SJCRH30 (cell line): ENCODE measurements at places on chromosomes 6 and 20. TPM values are rescaled to one million over a fixed set of nuclear protein-coding genes. Genes with fewer than 3 reads are reported as not detected.

DNA sequence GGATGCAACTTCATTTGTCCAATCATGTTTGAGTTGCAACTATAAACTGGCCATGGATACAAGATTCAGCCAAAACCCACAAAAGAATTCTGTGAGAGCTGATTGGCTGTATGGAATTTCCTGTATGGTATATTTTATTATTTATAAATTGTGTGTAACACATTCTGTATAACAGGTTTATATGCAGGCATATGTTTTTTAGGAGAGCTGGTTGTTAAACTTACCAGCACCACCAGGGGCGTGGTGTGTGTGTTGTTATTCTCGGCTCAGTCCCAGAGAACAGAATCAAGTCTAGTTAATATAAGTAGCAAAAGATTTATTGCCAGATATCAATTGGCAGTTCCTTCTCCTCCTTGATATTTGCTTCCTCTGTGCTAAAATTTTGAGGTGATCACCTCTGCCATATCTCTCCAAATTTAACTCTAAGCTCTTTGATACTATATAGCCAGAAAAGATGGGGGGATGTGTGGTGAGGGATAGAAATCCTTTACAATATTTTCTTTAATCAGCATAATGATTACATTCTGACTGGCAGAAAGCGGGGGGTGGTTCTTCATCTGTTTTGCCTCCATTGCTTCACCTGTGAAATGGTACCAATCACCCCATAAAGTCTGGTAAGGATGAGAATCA is 22.9 kb downstream of the CNBD2 start:
- no peak overlapping the region for H3K4me3 ChIP-seq
- peak; percentile 40 for DNase-seq
- no peak overlapping the region for H3K27ac ChIP-seq

DNA sequence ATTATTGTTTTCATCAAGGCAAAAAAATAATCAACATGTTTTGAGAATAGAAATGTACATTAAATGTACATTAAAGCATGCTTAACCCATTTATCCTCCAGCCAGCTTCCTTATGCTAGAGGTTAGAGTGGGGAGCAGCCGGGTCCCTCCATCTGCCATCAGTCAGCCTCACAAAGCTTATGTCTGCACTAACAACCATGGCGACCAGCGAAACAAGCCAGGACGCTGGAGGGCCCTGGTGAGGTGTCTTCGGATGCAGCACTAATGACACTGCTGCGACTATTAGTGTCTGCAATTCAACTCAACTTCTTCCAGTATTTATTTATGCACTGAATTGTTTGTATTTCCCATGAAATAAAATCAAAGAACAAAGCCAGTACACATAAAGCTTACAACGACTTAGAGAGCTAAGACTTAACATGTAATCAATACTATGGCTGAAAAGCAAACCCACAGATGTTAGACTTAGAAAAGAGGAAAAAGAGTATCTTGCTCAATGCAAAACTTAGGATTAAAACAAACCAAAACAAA is 6.8 kb downstream of the CLDN20 start:
- no peak overlapping the region for H3K4me3 ChIP-seq
- H3K36me3 ChIP-seq, result no peaks in the 10 kb centered on the region; the same call in 1 of the 2 replicates
- peaks cover 31% of the 10 kb centered on the region for H3K4me1 ChIP-seq
- no peaks in the 10 kb centered on the region for H3K27me3 ChIP-seq

GRCh38 chr6:111750753-111751673 is 122.2 kb downstream of the FYN start:
- no peaks in the 10 kb centered on the region for H3K27me3 ChIP-seq
- no peak overlapping the region for H3K4me3 ChIP-seq
- no peak overlapping the region for H3K27ac ChIP-seq
- no peaks in the 10 kb centered on the region for H3K4me1 ChIP-seq
- no peaks in the 10 kb centered on the region for H3K36me3 ChIP-seq

Gene EGFL8
- total RNA-seq, result 6.4 and 8.8 TPM in 2 replicates

DNA sequence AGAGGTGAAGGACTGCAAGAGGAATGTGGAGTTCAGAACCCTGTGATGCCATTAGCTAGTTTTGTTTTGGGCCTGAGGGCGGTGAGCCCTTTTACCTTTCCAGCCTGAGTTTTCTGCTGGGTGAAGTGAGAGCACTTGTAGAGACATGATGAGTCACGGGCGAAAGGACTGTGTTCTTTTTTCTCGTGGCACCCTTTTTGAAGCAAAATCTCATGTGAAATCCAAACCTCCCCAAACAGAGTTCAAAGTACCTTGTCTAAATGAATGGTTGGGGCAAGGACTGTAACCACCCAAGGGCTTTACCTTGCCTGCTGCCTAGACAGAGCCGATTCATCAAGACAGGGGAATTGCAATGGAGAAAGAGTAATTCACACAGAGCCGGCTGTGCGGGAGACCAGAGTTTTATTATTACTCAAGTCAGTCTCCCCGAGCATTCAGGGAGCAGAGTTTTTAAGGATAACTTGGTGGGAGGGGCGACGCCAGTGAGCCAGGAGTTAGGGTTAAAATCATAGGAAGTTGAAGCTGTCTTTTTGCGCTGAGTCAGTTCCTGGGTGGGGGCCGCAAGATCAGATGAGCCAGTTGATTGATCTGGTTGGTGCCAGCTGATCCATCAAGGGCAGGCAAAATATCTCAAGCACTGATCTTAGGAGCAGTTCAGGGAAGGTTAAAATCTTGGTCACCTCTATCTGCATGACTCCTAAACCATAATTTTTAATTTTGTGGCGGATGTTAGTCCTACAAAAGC is 25.8 kb downstream of the SAMD5 start:
- H3K4me3 ChIP-seq, result no peak overlapping the region
- H3K4me1 ChIP-seq, result peaks cover 21% of the 10 kb centered on the region
- no peaks in the 10 kb centered on the region for H3K27me3 ChIP-seq
- 0 out of 2 replicates have a peak, but pooled peaks cover 4% of the 10 kb centered on the region for H3K36me3 ChIP-seq
- no peak for DNase-seq

Gene MAFB
- not detected in 2 replicates for total RNA-seq

Gene BMP6
- total RNA-seq, result 1.6 and 2.2 TPM in 2 replicates

Gene CBLN4
- total RNA-seq, result not detected in 2 replicates

- H3K27me3 ChIP-seq, result no peaks in the 10 kb centered on the region
- H3K27ac ChIP-seq, result no peak overlapping the region
- DNase-seq, result no peak
- H3K4me3 ChIP-seq, result no peak overlapping the region
- H3K4me1 ChIP-seq, result 0 out of 2 replicates have a peak, but pooled peaks cover 10% of the 10 kb centered on the region
Observed at GRCh38 chr20:57934007-57934805, 224.4 kb upstream of the PMEPA1 start.

DNA sequence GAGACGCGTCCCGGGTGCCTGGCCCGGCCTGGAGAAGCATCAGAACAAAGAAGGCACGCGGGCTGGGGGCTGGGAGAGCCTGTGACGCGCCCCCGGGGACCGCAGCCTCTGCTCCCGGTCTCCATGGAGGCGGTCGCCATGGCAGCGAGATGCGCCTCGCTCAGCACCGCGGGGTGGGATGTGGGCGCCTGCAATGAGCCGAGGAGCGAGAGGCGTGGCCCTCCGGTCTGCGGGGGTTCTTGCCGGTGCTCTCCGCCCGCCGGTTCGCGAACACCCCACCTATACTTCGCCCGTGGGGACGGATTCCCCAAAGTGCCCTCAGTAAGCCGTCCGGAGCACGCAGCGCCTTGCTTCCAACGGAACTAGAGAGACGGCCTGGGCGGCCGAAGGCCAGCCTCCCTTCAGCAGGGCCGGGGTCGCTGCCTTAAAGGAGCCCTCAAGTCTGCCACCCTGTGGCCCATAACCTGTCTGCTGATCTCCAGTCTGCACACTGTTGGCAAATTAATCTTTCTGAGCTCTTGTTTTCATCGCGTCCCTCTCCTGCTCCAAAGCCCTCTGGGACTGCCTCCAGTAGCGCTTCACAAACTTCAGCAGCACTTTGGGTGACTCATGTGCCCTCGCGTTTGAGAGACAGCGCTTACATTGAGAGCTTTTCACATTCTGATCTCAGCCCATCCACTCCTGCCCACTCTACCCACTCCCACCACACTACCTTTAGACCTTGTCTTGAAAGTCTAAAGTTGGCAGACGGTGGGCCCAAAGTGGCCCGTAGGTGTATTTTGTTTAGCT is 983 bp upstream of the ADISSP start:
- H3K4me1 ChIP-seq, result no peaks in the 10 kb centered on the region
- H3K4me3 ChIP-seq, result peak overlapping the region; percentile 74
- peak; percentile 75 for DNase-seq
- H3K27me3 ChIP-seq, result no peaks in the 10 kb centered on the region

Gene RNF144B
- 0.05 and 0.20 TPM in 2 replicates for total RNA-seq

- no peaks in the 10 kb centered on the region for H3K27me3 ChIP-seq
- H3K4me3 ChIP-seq, result no peak overlapping the region
- no peak overlapping the region for H3K27ac ChIP-seq
Observed at GRCh38 chr6:144898741-144899140, 613.6 kb downstream of the UTRN start.

DNA sequence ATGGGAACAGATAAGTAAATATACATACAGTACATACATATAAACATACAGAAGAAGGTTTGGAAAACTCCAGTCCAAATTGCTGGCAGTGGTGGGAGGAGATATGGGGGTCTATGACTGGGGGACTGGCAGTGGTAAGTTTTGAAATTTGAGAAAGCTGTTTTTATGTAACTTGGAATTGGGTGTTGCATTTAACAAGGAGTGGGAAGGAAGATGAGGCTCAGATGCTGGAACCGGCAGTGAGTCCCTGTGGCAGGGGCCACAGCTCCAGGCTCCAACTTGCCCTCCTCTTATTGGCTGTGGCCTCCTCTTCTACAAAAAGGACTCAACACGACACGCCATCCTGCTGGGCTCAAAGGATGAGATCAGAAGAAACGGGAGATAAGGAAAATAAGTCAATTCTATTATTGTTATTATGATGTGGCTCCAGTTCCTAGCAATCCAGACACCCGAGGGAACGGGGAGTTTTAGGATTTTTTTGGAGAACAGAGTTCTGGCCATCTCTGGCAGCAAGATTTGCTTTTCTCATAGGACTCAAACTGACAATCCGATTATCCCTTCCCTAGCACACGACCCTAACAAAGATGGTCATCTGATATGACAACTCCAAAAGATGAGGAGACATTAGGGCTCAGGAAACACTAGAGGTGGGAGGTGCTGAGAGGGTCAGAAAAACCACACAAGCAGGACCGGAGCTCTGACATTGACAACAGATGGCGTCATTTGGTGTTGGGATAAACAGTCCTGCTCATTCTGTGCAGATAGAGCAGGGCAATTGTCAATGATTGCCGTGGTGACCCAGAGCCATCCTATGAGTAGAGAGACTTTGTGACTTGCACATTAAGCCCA is 6.0 kb upstream of the TGM2 start:
- 0 out of 2 replicates have a peak overlapping the region, but pooled peaks have one; percentile 2 for H3K4me3 ChIP-seq
- H3K27me3 ChIP-seq, result no peaks in the 10 kb centered on the region
- peak; percentile 71 for DNase-seq

Gene DPPA5
- total RNA-seq, result not detected in 2 replicates

Gene SEC63
- total RNA-seq, result 19.9 and 25.6 TPM in 2 replicates

Gene COL12A1
- total RNA-seq, result 60.8 and 62.1 TPM in 2 replicates

Gene UBD
- total RNA-seq, result not detected in 2 replicates

DNA sequence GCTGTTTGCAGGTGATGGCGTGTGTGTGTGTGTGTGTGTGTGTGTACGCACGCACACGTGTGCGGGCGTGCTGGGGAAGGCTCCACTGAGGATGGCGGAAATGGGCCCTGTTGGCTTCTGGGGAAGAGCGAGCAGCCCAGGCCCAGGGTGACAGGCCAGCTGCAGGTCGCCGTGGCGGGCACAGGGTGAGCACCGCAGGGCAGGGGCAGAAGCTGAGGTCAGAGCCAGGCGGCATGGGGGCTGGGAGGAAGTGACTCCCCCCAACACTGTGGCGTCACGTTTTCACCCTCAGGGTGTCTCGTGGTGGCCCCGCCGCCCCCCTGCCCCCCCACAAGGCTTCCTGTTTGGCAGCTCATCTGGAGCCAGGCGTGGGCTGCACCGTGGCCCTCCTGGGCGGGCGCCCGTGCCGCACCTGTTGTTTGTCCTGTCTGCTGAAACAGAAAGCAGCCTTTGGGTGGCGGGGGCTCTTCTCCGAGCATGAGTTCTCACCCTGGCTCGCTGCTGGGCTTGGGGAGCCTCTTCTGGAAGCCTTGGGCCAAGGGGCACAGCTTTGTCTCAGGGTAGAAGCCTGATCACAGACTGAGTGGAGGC is 7.1 kb downstream of the RBM38 start:
- DNase-seq, result peak; percentile 96
- H3K27ac ChIP-seq, result peak overlapping the region; percentile 80
- no peaks in the 10 kb centered on the region for H3K27me3 ChIP-seq
- peaks cover 79% of the 10 kb centered on the region for H3K4me1 ChIP-seq
- peaks cover 68% of the 10 kb centered on the region for H3K36me3 ChIP-seq

Gene RAD21L1
- 0.28 TPM in 1 of 2 replicates, not detected in the other for total RNA-seq

Gene PNLDC1
- total RNA-seq, result not detected in 2 replicates

Gene RAMACL
- 0.12 and 0.15 TPM in 2 replicates for total RNA-seq

Gene GRM1
- 0.13 TPM in 1 of 2 replicates, not detected in the other for total RNA-seq

DNA sequence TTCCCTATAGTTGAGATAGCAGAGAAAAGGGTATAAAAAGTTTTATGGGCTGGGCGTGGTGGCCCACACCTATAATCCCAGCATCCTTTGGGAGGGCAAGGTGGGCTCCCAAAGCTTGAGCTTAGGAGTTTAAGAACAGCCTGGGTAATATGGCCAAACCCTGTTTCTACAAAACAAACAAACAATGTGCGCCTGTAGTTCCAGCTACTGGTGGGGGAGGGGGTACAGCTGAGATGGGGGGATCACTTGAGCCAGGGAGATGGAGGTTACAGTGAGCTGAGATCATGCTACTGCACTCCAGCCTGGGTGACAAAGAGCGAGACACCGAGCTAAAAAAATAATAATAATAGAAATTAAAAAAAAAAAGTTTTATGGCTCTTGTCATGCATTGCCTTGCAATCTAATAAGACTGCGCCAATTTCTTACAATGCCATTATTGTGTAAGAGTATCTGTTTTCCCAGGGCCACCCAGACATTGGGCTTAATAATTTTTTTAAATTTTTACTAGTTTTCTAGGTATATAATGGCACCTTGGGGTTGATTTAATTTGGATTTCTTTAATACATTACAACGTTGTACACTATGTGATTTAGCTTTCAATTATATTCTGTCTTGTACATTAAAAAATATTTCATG is 3.9 kb downstream of the ACSS2 start:
- H3K36me3 ChIP-seq, result no peaks in the 10 kb centered on the region
- no peak overlapping the region for H3K4me3 ChIP-seq
- H3K27me3 ChIP-seq, result no peaks in the 10 kb centered on the region

Gene GTSF1L
- total RNA-seq, result not detected in 2 replicates

DNA sequence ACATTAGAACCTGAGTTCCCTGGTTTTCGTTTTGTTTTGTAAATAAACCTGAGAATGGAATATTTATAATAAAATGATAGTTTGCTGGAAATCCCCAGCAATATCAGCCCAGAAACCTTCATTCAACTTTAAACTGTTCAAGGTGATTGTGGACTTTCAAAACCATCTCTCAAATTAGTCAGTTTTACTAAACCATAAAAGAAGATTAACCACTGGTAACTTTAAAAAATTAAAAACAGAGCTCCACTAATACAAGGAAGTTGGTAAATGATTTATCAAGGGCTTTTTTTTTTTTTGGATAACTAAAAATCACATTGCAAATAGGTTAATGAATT is 10.0 kb downstream of the MBOAT1 start:
- no peak overlapping the region for H3K27ac ChIP-seq
- H3K27me3 ChIP-seq, result no peaks in the 10 kb centered on the region
- H3K36me3 ChIP-seq, result no peaks in the 10 kb centered on the region
- H3K4me3 ChIP-seq, result no peak overlapping the region

Gene ERVFRD-1
- total RNA-seq, result not detected in 2 replicates

Gene SPATS1
- not detected in 2 replicates for total RNA-seq
